ENCODE measurements at places on chromosomes 6 and 20. TPM values are rescaled to one million over a fixed set of nuclear protein-coding genes. Genes with fewer than 3 reads are reported as not detected.

GRCh38 chr6:43683708-43684455 lies 3.7 kb downstream of the MRPS18A start:
- H3K4me1 ChIP-seq = no peaks in the 10 kb centered on the region
- peaks cover 17% of the 10 kb centered on the region for H3K36me3 ChIP-seq
- no peaks in the 10 kb centered on the region for H3K27me3 ChIP-seq
- H3K27ac ChIP-seq = no peak overlapping the region
- no peak overlapping the region for H3K4me3 ChIP-seq

Gene ASIP
- total RNA-seq = not detected

Gene SIRPB2
- total RNA-seq = not detected

Gene BCAS4
- 21.4 TPM for total RNA-seq

Gene BTNL2
- total RNA-seq = not detected

Gene CDSN
- total RNA-seq = not detected

- no peak overlapping the region for H3K4me3 ChIP-seq
- H3K36me3 ChIP-seq = peaks cover 21% of the 10 kb centered on the region
- no peaks in the 10 kb centered on the region for H3K27me3 ChIP-seq
- no peak overlapping the region for H3K27ac ChIP-seq
These were observed 7.5 kb downstream of the SRXN1 start for GRCh38 chr20:645318-646106.

All from H9 (cell line).